ENCODE measurements at places on chromosomes 1 and 21.
A peak's percentile ranks its signal among the peaks of the same experiment; 100 is the strongest.

GRCh38 chr1:227744668-227745067 lies 9.4 kb downstream of the SNAP47 start:
- no peak for DNase-seq

DNA sequence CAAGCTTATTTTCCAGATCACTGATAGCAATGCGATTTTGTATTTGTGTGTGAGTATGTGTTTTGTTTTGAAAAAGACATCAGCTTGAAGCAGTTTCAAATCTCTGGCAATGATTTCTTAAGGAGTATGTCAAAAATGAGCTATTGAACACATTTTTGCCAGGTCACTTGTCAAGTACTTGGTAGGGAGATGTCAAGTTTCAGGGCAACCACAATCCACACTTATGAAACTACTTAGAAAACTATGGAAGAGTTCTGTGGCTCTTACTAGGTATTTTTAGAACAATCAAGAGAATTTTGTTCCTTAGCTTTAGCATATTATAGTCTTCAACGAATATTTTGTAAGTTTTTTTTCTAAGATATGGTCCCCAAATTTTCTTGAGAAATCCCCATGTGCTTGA lies 318.8 kb upstream of the ZRANB2 start:
- DNase-seq: no peak

DNA sequence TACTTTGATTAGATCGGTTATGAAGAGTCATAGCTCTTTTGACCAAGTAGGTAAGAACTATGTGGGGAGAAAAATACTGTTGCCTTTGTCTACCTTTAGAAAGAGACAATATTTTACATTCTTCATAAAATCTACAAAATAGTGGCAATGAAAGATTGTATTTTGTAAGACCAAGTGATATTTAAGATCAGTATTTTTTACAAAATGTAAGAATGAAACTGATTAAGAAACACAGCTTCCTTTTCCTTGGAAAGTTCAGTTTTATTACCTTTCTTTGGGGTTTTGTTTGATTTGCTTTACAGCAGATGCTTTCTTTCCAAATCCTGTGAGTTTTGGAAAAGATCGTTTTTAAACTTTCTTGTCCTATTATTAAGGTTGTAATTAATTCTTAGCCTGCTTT lies 69.8 kb downstream of the SLC35A3 start:
- DNase-seq: no peak

DNA sequence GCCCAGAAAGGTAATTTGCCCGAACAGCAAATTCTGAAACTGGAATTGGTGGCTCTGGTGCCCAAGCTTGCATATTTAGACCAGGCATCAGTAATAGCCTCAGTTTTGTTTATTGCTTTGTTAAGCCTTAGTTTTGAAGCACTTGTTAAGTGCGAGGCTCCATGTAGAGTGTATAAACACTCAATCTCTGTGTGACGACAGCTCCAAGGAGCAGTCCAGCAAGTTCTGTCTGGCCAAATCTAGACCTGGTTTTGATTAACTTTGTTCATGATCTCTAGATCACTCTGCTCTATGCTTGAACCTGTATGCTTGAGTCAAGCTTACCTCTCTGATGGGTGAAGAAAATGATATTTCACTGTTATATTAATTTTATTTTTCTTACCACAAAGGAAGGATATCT lies 37.4 kb downstream of the DOP1B start:
- no peak for DNase-seq

DNA sequence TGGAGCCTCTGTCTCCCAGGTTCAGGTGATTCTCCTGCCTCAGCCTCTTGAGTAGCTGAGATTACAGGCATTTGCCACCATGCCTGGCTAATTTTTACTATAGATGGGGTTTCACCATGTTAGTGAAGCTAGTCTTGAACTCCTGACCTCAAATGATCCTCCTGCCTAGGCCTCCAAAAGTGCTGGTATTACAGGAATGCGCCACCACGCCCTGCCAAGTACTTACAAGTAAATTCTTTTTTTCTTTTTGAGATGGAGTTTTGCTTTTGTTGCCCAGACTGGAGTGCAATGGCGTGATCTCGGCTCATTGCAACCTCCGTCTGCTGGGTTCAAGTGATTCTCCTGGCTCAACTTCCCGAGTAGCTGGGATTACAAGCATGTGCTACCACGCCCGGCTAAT lies 42.5 kb downstream of the RPRD2 start:
- DNase-seq: no peak

GRCh38 chr1:204520834-204521709 lies 4.9 kb downstream of the MDM4 start:
- peak; percentile 80 for DNase-seq

DNA sequence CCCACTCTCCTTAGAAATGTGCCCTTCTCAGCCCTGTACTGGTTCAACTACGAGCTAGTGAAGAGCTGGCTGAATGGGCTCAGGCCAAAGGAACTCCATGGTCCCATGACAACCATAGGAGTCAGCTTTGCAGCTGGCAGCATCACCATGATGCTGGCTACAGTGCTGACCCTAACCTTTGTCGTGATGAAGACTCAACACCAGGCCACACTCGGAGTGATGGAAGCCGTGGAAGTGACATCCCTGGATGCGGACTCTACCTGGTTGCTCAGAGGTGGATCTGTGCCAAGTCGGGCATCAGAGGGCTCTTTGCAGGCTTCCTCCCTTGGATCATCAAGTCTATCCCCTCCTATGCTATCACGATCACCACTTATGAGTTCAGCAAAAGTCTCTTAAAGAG lies 11.6 kb downstream of the KDM5B start:
- no peak for DNase-seq

GRCh38 chr21:9758141-9758540 lies 763.2 kb upstream of the TPTE start:
- no peak for DNase-seq

DNA sequence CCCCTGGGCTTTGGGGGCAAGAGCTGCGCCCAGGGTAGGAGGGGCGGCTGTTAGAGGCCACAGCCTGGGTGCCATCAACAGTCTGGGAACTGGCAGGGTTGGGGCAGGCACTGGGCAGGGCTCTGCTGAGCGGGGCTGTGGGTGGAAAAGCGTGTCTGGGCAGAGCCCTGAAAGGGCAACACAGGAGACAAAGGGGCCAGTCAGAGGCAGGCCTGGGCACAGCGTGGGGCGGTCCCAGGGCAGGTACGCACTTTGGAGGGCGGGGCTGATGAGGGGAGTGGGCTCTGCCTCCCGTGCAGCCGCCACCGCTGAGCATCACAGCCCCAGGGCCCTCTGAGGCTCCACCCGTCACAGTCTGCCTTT lies 13.9 kb downstream of the CELSR2 start:
- DNase-seq: no peak

- DNase-seq: no peak
These were observed 3.7 kb upstream of the TRIM62 start for GRCh38 chr1:33185541-33185940.

DNA sequence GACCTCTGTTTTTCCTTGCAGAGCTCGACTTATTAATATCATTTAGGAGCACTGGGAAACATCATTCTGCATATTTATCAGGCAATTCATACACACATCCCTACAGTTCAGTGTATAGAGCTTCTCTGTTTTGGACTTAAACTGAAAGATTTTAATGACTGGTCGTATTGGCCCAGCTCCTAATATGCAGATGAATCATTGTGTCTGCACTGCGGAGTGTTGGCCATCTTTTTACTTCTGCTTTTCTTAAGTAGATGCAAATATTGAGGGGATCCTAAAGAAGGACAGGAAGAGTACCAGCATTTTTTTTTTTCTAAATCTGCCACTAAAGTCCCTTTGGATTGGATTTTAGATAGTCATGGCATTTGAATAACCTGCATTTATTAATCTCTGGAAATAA lies 154.8 kb downstream of the BACH1 start:
- DNase-seq: no peak

DNA sequence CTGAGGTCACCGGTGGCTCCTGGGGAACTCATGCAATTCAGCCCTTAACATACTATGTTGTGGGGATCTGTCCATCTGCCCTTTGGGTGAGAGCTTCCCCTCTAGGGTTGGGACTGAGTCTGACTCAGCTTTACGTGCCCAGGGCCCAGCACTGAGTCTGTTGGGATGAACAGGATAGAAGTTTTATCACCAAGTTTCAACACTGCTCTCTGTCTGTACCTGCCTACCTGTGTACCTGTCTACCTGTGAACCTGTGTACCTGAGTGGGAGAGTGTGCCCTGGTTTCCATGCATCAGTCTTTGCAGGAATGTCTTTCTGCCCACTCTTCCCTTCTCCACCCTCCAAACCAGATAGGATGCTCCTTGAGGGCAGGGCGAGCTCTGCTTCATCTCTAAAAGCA lies 90.6 kb upstream of the POU3F1 start:
- no peak for DNase-seq

DNA sequence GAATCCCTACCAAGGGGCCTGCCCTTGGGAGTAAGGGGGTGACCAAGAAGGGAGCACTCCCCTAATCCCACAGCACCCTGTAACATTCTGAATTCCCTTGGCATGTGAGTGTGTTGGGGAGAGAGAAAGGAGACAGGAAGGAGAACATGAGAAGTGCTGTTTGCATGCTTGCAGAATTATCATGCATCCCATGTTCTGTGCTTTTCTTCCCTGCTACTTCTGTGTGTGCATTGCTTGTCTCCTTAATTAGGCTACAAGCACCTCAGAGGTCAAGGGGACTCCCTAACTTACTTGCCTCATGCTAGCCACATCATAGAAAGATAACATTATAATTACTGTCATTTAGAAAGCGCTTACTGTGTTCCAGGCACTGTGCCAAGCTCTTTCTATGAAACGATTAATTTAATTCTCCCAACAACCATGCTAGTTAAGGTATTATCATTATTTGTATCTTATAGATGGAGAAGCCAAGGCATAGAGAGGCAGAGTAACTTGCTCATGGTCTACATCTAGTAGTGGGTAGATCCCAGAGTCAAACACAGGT lies 11.1 kb downstream of the NOS1AP start:
- no peak for DNase-seq

DNA sequence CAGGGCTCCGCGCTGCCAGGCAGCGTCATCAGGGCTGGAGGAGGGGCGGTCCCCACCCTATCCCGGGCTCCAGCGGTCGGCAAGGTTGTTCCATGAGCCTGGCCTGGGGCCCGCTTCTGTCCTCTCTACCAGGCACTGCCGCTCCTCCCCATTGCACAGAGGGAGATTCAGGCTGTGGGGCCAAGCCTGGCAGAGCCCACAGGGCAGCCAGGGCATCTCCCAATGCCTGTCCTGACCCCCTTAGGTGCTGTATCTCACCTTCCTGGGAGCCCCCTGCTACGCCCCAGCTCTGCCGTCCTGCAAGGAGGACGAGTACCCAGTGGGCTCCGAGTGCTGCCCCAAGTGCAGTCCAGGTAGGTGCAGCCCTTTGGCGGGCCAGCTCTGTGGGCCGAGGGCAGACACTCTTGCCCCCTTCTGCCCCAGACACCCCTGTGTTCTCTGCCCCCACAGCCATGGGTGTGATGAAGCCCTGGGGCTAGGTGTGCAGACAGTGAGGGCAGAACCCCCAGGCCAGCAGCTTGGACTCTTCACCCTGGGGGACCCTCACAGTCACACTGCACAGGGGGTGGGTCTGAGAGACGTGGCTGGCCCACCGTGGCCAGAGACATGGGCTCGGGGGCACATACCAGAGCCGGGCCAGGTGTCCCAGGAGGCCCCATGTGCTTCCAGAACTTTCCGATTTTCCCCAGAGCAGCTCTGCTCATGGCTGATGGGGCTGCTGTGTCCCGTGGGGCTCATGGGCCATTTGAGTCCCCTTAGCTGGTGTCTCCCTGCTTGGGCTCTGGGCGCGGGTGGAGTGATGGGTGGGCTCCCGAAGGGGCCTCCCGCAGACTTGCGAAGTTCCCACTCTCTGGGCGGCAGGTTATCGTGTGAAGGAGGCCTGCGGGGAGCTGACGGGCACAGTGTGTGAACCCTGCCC lies 1.6 kb downstream of the TNFRSF14 start:
- no peak for DNase-seq

DNA sequence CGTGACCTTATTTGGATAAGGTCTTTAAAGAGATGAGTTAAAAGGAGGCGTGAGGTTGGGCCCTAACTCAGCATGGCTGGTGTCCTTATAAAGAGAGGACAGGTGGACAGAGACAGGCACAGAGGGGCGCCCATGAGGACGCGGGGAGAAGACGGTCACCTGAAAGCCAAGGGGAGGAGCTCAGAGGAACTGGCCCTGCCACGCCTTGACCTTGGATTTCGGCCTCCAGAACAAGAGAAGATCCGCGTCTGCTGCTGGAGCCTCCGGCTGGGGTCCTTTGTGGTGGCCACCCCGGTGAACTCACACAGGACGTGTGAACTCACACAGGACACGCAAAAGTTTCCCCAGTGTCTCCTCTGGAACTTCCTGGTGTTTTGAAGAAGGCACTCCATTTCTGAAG lies 122.7 kb downstream of the SIK1 start:
- no peak for DNase-seq

DNA sequence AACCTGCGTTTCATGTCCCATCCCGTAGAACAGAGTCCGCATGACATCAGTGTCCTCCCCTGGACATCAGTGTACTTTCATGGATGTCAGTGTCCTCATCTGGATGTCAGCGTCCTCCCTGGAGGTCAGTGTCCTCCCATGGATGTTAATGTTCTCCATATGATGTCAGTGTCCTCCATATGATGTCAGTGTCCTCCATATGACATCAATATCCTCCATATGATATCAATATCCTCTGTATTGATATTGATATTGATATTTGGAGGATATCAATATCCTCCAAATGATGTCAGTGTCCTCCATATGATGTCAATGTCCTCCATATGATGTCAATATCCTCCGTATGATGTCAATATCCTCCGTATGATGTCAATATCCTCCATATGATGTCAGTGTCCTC lies 284.9 kb downstream of the AJAP1 start:
- DNase-seq: no peak

DNA sequence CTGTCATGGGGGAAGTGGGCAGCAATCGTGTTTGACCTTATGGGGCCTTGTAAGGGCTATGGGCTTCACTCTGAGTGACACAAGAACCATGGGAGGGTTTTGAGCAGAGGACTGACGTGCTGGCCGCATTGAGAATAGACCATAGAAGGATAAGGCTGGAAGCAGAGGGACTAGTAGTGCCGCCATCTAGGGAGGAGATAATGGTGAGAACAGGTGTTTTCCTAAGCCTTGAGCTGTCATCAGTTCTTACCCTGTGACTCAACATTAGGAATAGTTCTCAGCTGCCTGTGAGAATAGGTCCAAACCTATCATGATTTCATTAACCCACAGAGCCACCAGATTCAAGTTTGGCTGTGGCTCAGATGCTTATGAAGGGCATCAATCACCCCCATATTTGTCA lies 228.5 kb downstream of the CACNA1E start:
- no peak for DNase-seq

DNA sequence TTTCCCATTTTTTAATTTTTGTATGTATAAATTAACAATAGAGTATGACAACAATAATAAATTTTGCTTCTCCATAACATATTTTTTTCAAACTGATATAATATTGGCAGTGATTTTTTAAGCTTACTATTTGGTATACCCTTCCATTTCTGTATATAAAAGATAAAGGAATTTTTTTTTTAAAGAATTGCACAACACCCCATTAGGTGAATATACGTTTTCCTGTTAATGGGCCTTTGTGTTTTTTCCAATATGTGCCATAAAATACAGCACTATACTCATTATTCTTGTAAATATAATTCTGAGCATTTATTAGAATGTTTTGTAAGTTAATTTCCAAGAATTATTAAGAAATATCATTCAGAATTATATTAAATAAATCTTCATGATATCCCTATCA lies 515.2 kb upstream of the RGS18 start:
- no peak for DNase-seq

- no peak for DNase-seq
These were observed 415.7 kb downstream of the PTPRU start for GRCh38 chr1:29651684-29652665.
